Neural crest cell (in vitro differentiated cells): ENCODE measurements at places on chromosomes 7 and 10. TPM values are rescaled to one million over a fixed set of nuclear protein-coding genes. Genes with fewer than 3 reads are reported as not detected.

DNA sequence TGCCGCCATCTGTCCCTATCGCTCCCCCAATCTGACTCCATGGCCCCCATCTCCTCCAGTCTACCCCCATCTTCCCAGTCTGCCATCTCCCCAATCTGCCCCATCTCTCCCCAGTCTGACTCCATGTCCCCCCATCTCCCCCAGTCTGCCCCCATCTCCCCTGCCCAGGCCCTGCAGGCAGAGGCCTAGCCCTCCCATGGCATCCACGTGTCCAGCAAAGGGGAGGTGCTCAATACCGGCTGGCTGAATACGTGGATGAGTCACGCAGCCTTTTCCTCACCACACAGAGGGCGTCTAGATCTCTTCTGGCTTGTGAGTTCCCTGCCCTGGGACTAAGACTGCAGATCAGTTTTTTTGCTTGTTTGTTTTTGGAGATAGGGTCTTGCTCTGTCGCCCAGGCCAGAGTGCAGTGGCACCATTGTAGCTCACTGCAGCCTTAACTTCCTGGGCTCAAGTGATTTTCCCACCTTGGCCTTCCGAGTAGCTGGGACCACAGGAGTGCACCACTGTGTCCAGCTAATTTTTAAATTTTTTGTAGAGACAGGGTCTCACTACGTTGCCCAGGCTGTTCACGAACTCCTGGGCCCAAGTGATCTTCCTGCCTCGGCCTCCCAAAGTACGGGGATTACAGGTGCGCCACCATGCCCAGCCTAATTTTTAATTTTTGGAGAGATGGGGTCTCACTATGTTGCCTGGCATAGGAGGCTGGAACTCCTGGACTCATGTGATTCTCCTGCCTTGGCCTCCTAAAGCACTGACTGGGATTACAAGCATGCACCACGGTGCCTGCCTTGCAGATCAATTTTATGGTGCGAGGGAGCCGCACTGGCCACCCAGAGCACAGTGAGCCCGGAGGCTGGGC is 15.3 kb upstream of the GPR146 start:
- H3K4me1 ChIP-seq, result peaks cover 23% of the 10 kb centered on the region
- peak overlapping the region; percentile 46 for H3K27ac ChIP-seq
- peak overlapping the region; percentile 81 for H3K4me3 ChIP-seq
- peaks cover 3% of the 10 kb centered on the region for H3K36me3 ChIP-seq
- H3K27me3 ChIP-seq, result peaks cover 2% of the 10 kb centered on the region

The COL28A1 gene
- 0.28 and 0.30 TPM in 2 replicates for total RNA-seq

GRCh38 chr7:2124604-2125345 is 108.0 kb downstream of the MAD1L1 start:
- H3K27ac ChIP-seq, result no peak overlapping the region
- DNase-seq, result no peak
- H3K4me1 ChIP-seq, result peaks cover 11% of the 10 kb centered on the region
- H3K27me3 ChIP-seq, result no peaks in the 10 kb centered on the region

The PLCE1 gene
- total RNA-seq, result 5.7 and 6.1 TPM in 2 replicates

GRCh38 chr10:99234041-99234790 is 1.4 kb downstream of the HPSE2 start:
- peaks cover 96% of the 10 kb centered on the region for H3K27me3 ChIP-seq
- peaks cover 10% of the 10 kb centered on the region for H3K36me3 ChIP-seq
- peak; percentile 18 for DNase-seq
- H3K4me1 ChIP-seq, result peaks cover 36% of the 10 kb centered on the region

GRCh38 chr7:106273009-106273668 is 11.6 kb downstream of the NAMPT start:
- H3K4me3 ChIP-seq, result no peak overlapping the region
- DNase-seq, result no peak
- H3K27me3 ChIP-seq, result no peaks in the 10 kb centered on the region
- H3K27ac ChIP-seq, result no peak overlapping the region

- no peaks in the 10 kb centered on the region for H3K4me1 ChIP-seq
- no peak for DNase-seq
Observed at GRCh38 chr7:19128856-19129255, 11.4 kb upstream of the TWIST1 start.

DNA sequence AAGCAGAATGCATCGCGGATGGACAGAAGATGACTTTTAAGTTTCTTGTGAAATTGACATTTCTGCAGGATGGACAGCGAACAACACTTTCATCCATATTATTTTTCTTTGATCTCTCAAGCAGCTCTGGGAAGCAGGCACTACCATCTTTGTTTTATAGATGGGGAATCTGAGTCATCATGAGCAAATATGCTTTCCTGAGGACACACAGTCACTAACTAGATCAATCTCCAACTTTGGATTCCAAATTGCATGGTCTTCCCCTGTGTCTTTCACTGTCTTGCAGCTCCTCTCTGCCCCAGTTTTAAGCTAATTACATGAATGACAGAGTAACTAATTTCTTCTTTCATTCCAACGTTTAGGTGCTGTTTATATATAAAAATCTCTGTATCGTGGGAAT is 201.5 kb downstream of the ADAM12 start:
- no peaks in the 10 kb centered on the region for H3K36me3 ChIP-seq
- no peak for DNase-seq
- H3K4me1 ChIP-seq, result peaks cover 44% of the 10 kb centered on the region

The AMPH gene
- total RNA-seq, result 32.4 and 33.7 TPM in 2 replicates

The GPC2 gene
- total RNA-seq, result 97.8 and 106 TPM in 2 replicates

The MSRB2 gene
- total RNA-seq, result 24.6 and 28.9 TPM in 2 replicates

GRCh38 chr10:35792291-35792690 is 150.2 kb upstream of the FZD8 start:
- H3K36me3 ChIP-seq, result no peaks in the 10 kb centered on the region
- no peak for DNase-seq
- no peak overlapping the region for H3K27ac ChIP-seq
- H3K27me3 ChIP-seq, result no peaks in the 10 kb centered on the region
- no peaks in the 10 kb centered on the region for H3K4me1 ChIP-seq

- H3K4me3 ChIP-seq, result no peak overlapping the region
- peaks cover 70% of the 10 kb centered on the region for H3K36me3 ChIP-seq
- peaks cover 9% of the 10 kb centered on the region for H3K4me1 ChIP-seq
- peaks cover 4% of the 10 kb centered on the region for H3K27me3 ChIP-seq
- DNase-seq, result no peak
- H3K27ac ChIP-seq, result no peak overlapping the region
Observed at GRCh38 chr10:43644252-43644651, 4.4 kb downstream of the ZNF32 start.

GRCh38 chr7:1695800-1696454 is 25.9 kb downstream of the ELFN1 start:
- DNase-seq, result no peak
- no peaks in the 10 kb centered on the region for H3K27me3 ChIP-seq
- no peak overlapping the region for H3K27ac ChIP-seq

- H3K4me1 ChIP-seq, result no peaks in the 10 kb centered on the region
- DNase-seq, result no peak
- no peak within 1 kb of the TSS for H3K4me3 ChIP-seq
Observed at GRCh38 chr7:150852371-150852905, at the start of gene AOC1. AOC1 (plus strand) TSS chr7:150852517; CDS start chr7:150856471, 3,954 bp downstream.

DNA sequence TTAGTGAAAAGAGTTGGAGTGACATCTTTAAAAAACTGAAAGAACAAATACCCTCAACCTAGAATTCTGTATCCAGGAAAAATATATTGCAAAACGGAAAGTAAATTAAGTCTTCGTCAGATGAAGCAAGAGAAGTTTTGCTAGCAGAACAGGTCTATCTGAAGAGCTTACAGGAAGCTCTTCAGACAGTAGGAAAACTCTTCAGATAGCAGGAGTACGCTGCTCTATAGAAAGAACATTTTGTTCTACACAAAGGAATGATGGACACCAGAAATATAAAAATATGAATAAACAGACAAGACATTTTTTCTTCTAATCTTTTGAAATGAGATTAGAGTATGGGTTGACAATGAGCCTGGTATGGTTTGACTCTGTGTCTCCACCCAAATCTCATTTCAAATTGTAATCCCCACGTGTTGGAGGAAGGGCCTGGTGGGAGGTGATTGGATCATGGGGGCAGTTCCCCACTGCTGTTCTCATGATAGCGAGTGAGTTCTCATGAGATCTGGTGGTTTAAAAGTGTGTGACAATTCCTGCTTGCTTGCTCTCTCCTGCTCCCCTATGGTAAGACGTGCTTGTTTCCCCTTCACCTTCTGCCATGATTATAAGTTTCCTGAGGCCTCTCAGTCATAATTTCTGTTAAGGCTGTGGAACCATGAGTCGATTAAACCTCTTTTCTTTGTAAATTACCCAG is 567.3 kb downstream of the AUTS2 start:
- peaks cover 5% of the 10 kb centered on the region for H3K36me3 ChIP-seq
- H3K27ac ChIP-seq, result no peak overlapping the region
- H3K4me3 ChIP-seq, result no peak overlapping the region
- no peak for DNase-seq

DNA sequence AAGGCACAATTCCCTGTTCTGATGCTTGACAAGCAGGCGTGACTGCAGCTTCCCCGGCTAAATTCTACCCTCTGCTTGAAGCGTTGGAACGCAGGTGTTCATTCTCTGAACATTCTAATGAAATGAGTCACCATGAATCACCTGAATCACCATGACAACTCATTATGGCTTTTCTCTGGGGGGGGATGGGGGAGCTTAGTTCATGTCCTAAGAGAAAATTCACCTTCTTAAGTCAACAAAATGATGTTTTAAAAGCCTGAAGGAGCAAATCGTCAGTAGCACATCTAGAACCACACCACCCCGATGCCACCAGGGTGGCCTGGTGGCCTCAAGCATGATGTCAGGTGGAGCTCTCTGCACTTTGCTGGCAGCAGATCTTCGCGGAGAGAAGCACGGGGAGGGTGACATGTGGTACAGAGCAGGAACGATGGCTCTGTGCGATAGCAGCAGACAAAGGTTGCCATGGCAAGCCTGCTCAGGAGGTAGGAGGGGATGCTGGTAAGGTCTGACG is 33.7 kb downstream of the DDC start:
- peak overlapping the region; percentile 63 for H3K4me3 ChIP-seq
- peak overlapping the region; percentile 79 for H3K27ac ChIP-seq
- no peaks in the 10 kb centered on the region for H3K27me3 ChIP-seq
- no peaks in the 10 kb centered on the region for H3K36me3 ChIP-seq
- peak; percentile 23 for DNase-seq

DNA sequence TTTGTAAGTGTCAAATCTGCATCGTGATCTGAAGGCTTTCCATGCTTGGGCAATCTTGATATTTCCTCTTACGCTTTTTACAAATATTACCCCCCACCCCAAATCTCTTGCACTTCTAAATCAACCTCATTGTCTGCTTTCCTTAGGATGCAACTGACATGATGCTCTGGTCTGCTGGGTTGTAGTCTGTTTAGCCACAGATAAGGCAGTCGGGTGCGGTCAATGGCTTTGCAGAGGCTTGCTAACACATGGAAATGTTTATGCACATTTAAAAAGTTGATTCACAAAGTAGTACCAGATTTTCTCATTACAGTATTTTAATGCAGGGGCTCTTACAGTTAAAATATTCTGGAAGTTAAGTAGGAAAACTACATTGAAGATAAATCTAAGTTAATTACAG is 172.5 kb downstream of the BAMBI start:
- H3K4me3 ChIP-seq, result no peak overlapping the region
- no peak overlapping the region for H3K27ac ChIP-seq
- no peaks in the 10 kb centered on the region for H3K36me3 ChIP-seq
- H3K27me3 ChIP-seq, result peaks cover 3% of the 10 kb centered on the region
- peaks cover 8% of the 10 kb centered on the region for H3K4me1 ChIP-seq

The WAC gene
- total RNA-seq, result 123 and 137 TPM in 2 replicates

The COL1A2 gene
- total RNA-seq, result 98.8 and 110 TPM in 2 replicates

The CALML5 gene
- total RNA-seq, result not detected in 2 replicates

- H3K36me3 ChIP-seq, result peaks cover 69% of the 10 kb centered on the region
- H3K4me3 ChIP-seq, result no peak overlapping the region
- H3K27ac ChIP-seq, result no peak overlapping the region
- no peaks in the 10 kb centered on the region for H3K4me1 ChIP-seq
- DNase-seq, result no peak
- H3K27me3 ChIP-seq, result no peaks in the 10 kb centered on the region
Observed at GRCh38 chr7:23615331-23615730, 18.1 kb downstream of the CCDC126 start.

The CCDC71L gene
- 16.5 and 18.5 TPM in 2 replicates for total RNA-seq

DNA sequence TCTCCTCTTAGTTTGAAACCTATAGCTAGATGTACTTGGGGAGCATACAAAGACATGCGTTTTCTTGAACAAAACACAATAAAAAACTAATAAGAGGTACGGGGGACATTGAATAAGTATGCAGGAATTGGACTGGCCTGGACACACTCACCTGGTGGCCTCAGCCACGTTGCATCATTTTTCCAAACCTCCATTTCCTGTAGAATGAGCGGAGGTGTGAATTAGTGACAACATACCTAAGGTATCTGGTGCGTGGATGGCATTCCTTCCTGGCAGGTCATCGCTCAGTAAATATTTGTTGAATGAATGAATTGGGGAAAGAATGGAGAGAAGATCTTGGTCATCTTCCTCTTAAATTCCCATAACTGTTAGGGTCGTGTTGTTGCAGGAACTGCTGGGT is 103.2 kb upstream of the CTBP2 start:
- H3K27me3 ChIP-seq, result peaks cover 3% of the 10 kb centered on the region
- no peak overlapping the region for H3K4me3 ChIP-seq
- H3K27ac ChIP-seq, result no peak overlapping the region
- DNase-seq, result no peak
- no peaks in the 10 kb centered on the region for H3K36me3 ChIP-seq
- H3K4me1 ChIP-seq, result no peaks in the 10 kb centered on the region

The IFIT1B gene
- not detected in 2 replicates for total RNA-seq

DNA sequence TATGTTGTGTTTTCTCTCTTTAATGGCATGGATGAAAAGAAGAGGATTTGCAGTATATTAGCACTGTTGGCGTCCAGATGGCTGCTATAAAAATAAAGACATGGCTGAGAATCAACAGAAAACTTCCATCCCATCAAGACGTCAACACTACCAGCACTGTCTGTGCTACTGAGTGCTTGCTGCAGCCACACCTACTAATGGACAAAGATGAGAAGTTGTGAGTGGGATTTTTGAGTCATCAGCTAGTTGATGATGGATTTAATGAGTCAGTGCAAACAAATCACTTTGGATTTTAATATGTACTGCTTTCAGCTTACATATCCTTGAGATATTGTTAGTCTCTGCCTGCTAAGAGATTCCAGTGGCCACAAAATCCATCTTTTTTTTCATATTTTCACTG is 631.0 kb upstream of the ANKRD30A start:
- H3K27ac ChIP-seq, result no peak overlapping the region
- peaks cover 10% of the 10 kb centered on the region for H3K4me1 ChIP-seq
- DNase-seq, result no peak
- H3K27me3 ChIP-seq, result no peaks in the 10 kb centered on the region

The ELN gene
- total RNA-seq, result 0.41 and 1.0 TPM in 2 replicates

The WNT8B gene
- total RNA-seq, result 3.8 and 4.2 TPM in 2 replicates

DNA sequence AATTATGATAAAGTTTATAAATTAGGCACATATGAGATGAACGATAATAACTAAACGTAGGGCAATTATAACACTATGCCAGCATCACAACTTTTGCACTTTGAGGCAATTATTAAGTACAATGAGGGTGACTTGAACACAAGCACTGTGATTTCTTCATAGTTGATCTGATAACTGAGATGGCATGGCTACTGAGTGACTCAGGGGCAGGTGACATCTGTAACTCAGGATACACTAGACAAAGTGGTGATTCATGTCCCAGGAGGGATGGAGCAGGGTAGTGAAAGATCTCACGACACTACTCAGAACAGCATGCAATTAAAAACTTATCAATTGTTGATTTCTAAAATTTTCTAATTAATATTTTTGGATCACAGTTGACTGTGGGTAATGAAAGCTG is 98.3 kb upstream of the ARHGAP21 start:
- no peak for DNase-seq
- peaks cover 2% of the 10 kb centered on the region for H3K36me3 ChIP-seq
- no peaks in the 10 kb centered on the region for H3K27me3 ChIP-seq
